Ecto neural progenitor cell (in vitro differentiated cells): ENCODE measurements at places on chromosomes 12 and 14.

DNA sequence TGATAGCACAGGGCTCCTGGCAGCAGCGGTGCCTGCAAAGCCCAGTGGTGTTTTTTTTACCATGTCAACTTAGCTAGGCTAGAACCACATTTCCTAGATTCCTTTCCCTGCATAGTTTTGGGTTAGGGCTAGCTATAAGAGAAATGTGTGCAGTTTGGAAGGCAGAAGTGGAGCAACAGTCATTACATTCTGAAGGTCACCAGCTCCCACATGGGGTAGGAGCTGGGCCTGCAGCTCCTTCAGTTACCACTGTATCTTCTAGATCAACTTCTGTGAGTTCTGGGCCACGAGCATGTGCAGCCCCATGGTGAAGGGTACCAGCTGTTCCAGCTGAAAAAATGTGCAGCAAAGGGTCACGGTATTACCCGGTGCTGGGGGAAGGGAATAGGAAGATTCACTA lies 2.3 kb upstream of the SLC25A3 start:
- DNase-seq: no peak

GRCh38 chr12:118063576-118064391 lies 2.8 kb upstream of the WSB2 start:
- no peak for DNase-seq

GRCh38 chr14:88016768-88017167 lies 11.8 kb downstream of the GPR65 start:
- DNase-seq: no peak

DNA sequence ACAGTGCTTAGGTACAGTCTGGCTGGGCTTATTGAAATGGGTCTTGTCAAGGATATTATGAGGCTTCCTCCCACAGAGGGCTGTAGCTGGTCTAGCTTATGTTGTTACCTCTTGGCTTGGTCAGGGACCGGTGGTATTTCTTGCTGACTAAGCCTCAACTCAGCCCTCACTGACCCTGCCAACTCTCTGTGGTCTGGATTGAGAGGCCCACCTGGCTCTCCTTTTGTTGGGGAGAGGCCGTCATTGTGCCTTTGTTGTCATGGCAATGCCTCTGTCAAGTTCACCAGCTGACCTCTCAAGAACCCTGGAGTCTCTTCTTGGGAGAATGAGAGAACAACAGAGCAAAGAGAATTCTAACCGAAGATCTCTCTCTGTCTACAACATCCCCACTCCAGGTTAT lies 245.6 kb upstream of the NPAS3 start:
- no peak for DNase-seq

GRCh38 chr14:54040846-54041245 lies 84.2 kb upstream of the BMP4 start:
- DNase-seq: no peak

- no peak for DNase-seq
These were observed 53.4 kb downstream of the PRKAB1 start for GRCh38 chr12:119721306-119721705.

GRCh38 chr12:67358781-67359338 lies 89.7 kb downstream of the CAND1 start:
- no peak for DNase-seq

- DNase-seq: no peak
These were observed 2.1 kb upstream of the RNASE13 start for GRCh38 chr14:21036751-21037150.

DNA sequence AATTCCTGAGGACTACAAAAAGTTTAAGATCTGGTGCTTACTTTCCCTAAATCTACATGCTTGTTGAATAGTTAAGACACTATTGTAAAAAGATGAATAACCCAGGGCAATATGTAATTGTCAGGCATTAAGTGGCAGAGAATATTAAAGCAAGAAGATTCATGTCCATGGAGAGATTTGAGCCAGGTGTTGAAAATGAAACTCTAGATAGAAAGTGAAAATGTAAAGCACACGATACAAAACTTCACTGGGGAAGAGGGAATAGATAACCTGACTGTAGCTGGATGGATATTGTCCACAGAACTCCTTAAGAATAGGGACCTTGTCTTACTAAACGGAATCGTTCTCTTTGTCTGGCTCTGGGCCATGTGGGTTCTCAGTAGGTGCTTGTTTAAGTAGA lies 5.0 kb downstream of the CAND1 start:
- DNase-seq: no peak

- DNase-seq: no peak
These were observed 12.9 kb upstream of the GTF2A1 start for GRCh38 chr14:81233615-81234014.

GRCh38 chr12:32400114-32400672 lies 835 bp downstream of the FGD4 start:
- DNase-seq: no peak

GRCh38 chr14:29955087-29955486 lies 27.4 kb upstream of the PRKD1 start:
- DNase-seq: no peak

DNA sequence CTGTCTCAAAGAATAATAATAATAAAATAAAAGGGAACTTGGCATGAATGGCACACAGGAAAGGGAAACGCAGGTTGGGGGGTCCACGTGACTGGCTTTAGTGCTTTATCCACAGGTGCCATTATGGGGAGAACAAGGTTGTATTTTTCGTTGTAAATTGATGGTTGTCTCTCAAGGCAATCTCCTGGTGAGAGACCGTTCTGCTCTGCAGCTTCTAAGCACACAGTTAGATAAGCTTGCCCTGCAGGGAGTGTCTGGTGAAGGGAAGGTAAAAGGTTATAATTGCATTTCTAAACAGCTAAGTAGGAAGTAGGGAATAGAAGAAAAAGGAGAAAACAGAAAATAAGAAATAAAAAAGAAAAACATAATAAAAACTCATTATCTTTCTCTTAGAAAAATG lies 69.1 kb upstream of the CPSF6 start:
- DNase-seq: no peak

DNA sequence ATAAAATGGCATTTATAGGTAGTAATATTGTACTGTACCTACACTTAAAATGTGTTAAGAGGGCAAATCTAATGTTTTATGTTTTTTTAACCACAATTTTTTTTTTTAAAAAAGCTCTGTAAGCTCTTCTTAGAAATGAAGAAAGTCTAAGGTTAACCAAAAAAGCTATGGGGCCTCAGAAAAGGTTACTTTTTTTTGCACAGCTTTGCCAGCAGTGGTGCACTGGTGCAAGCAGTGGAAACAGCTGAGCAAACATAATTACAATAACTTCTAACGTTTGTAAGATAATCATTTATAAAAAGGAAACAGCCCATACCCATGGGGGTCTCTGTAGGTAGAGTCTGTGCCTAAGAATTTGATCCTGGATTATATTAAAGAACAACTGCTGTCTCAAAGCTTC lies 85.1 kb upstream of the NID2 start:
- DNase-seq: no peak

DNA sequence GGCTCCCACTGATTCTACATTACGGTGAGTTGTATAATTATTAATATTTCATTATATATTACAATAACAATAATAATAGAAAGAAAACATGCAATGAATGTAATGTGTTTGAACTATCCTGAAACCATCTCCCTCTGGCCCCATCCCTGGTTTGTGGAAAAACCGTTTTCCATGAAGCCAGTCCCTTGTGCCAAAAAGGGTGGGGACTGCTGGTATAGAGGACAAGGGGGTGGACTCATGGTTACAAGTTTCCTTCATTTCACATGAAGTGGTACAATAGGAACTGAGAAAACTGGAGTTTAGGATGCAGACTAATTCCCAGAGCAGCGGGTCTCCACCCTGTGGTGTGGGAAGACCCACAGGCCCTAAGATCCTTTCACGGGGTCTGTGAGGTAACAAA lies 3.0 kb upstream of the C1RL start:
- no peak for DNase-seq

DNA sequence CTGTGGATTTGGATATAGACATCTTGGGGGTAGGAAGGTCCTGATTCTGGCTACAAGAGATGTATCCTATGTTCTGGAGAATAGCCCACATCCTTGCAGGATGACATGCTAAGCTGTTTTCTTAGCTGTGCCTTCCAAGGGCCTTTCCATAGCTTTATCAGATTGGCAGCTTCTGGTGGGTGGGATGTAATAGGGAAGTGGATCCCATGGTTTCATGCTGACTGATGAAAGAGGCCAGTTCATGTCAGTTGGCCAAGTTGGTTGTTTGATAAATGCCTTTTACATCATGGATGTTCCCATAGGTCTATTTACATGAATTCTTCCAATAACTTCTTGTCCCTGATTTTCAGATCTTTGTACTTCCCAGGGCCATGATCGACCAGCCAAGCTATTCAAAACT lies 169.1 kb upstream of the RMST start:
- DNase-seq: no peak

DNA sequence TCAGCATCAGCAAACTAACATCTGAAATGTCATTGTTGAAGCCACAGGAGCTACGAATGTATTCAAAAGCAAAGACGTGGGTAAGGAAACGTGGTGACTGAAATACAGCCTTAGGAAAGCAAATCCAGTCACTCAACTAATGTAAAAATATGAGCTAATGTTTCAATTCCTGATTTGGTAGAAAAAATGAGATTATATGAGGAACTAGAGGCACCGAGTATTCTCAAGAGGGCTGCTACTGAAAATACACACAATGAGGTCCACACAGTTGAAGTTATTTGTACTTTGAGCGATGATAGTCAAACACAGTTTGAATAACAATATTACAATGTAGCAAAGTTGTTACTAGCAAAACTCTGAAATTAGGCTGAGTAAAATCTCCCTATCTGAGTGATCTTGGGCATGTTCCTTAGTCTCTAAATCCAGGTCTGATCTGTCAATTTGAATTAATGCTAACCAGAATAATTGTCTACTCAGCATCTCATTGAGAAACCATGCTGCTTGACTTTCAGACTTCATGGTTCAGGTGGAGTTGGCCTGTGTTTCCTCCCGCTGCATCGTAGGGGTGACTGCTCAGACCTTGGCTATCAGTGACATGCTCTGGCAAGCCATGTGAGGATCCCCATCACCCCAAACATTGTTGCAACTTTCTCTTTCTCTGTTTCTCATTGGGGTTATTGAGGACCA lies 467.1 kb upstream of the SOX5 start:
- no peak for DNase-seq

DNA sequence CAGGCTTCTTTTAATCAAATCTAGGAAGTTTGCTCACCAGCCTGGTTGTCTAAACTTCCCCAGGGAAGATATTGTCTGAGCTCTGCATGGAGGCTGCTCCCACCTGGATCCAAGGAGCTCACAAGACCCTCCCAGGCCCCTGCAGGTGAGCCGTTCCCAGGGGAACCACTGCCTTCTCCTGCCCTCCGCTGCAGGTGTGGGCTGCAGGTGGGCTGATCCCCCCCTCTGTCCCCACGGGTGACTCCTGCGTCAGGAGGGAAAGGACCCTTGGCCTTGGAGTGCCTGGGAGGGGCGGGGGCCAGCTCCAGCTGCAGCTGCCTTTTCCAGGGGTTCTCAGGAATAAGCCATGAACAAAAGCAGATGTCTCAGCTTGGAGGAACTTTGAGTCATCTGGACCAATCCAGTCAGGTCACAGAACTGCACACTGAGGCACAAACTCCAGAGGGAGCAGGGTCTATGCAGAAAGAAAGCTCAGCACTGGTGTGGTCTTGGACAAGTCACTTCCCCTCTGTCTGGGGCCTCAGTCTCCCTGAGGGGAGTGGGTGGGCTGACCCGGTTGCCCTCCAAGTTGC lies 246.6 kb upstream of the RTL1 start:
- no peak for DNase-seq

- DNase-seq: peak; percentile 82
These were observed 15.9 kb downstream of the NCOR2 start for GRCh38 chr12:124551268-124552144.

DNA sequence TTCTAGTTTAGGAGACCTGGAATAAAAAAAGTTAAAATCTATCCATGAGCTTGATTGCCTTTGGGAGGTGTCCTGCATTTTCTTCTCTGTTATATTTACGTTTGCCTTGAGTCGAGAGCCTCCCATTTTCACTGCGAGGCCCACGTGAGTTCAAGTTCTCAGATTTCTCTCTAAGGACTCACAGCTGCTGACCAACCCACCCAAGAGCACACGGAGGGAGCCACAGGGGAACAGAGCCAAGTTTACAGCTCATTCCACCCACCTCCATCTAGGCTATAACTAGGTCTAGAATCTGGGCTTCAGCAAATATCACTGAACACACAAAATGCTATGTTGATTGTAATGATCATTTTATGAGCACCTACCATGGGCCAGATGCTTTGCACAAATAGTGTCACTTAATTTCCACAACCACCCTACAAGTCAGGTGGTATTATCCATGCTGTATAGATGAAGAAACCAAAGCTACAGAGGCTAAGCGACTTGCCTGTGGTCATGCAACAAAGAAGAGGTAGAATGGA lies 16.7 kb downstream of the ALDH1L2 start:
- DNase-seq: no peak

DNA sequence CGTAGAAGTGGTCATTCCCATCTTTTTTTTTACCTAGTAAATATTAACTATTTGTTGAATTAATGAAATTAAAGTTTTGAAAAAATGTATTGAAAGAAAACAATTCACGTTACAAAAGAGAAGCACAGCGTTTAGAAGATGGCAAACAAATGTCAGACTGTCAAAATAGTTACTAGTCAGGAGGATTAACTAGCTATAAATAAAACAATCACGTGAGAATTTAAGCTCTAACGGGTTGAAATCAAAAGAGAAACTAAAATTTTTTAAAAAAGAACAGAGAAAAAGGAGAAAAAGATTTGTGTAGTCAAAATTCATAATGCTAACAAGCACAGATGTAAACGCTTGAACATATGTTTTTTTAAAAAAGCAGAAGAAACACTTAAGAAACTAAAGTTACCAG lies 26.4 kb downstream of the DDHD1 start:
- DNase-seq: no peak

DNA sequence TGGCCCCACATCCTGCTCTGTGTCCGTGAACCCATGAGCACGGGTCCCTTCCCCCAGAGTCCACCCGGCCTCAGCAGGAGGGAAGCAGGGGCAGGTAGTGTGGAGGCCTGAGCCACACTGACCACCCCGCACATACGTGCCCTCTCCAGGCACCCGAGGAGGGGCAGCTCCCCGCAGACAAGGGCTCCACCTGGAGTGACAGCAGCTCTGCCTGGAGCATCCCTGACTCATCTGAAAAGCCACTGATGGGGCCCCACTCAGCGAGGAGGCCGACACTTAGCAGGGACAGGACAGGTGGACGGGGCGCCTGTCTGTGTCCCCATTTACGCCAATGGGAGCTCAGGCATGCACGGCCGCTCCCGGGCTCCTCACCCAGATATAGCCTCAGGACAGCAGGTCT lies 237.6 kb upstream of the SFSWAP start:
- peak; percentile 43 for DNase-seq

DNA sequence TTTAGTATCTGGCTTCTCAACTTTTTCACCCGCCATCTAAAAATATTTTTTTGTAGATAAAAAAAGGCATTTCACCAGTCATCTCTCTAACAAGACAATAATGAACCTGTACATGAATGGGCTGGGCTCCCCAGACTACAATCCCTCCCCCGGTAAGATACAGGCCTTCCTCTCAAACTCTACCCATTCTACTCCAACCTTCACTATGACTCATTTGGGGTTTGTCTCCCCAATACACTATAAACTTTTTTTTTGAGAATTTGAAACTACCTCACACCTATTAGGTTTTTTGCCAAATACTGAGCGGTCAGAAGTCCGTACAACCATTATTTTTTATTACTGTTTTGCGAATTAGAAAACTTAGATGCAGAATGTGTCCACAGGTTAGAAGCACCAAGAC lies 784 bp downstream of the RPL6 start:
- no peak for DNase-seq
